ENCODE measurements at places on chromosomes 11 and 22.

DNA sequence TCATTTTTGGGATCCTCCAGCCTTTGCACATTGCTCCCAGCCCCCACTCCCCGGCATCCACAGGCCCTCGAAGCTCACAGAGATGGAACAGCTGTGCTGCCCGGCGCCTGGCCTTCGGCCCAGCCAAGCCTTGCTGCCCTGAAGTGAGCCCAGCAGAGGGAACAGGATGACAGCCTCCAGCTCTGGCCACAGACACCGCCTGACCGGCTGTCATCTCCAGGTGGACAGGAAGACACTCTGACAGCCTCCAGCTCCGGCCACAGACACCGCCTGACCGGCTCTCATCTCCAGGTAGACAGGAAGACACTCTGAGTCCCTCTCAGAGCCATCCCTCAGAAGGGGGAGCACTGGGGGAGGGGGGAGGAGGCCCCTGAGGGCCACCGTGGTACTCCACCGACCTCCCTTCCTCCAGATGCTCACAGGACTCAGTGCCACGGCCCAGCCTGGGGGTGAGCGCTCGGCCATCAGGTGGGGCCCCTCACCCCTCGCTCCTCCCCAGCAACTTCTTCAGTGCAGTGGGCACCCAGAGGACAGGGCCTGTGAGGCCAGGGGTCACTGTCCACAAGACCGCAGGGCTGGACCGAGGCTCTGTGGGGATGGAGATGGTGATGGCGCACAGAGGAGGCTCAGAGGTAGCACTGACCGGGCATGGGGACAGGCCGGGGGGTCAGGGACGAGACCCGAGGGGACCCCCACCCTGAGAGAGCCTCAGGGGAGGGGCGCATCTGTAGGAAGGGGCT is 58.6 kb downstream of the BRD1 start:
- peak; percentile 54 for DNase-seq

- no peak for DNase-seq
These were observed 1085.0 kb upstream of the TENM4 start for GRCh38 chr11:80525663-80526405.

- DNase-seq: no peak
These were observed 1.8 kb downstream of the LDHAL6A start for GRCh38 chr11:18457450-18457849.

GRCh38 chr11:24348908-24349307 is 147.9 kb upstream of the LUZP2 start:
- no peak for DNase-seq

GRCh38 chr22:44943701-44944324 is 66.0 kb downstream of the PHF21B start:
- DNase-seq: no peak

DNA sequence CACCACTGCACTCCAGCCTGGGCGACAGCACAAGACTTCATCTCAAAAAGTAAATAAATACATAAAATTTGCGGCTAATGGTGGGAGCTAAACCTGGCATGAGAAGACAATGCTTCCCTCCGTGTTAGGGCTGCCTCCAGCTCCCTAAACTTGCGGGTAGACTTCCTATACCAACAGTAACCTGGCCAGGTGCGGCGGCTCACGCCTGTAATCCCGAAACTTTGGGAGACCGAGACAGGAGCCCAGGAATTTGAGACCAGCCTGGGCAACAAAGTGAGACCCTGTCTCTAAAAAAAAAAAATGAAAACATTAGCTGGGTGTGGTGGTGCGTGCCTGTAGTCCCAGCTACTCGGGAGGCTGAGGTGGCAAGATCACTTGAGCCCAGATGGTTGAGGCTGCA is 25.3 kb downstream of the SLC25A18 start:
- DNase-seq: no peak

- no peak for DNase-seq
These were observed 1.1 kb upstream of the CLTCL1 start for GRCh38 chr22:19292458-19293230.

GRCh38 chr11:114291842-114292680 is 4.1 kb upstream of the NNMT start:
- no peak for DNase-seq

GRCh38 chr22:50008151-50009040 is 4.2 kb downstream of the IL17REL start:
- no peak for DNase-seq

Measured in left ventricle myocardium superior (tissue), 1 donor.